ENCODE measurements at places on chromosomes 7 and 10.

DNA sequence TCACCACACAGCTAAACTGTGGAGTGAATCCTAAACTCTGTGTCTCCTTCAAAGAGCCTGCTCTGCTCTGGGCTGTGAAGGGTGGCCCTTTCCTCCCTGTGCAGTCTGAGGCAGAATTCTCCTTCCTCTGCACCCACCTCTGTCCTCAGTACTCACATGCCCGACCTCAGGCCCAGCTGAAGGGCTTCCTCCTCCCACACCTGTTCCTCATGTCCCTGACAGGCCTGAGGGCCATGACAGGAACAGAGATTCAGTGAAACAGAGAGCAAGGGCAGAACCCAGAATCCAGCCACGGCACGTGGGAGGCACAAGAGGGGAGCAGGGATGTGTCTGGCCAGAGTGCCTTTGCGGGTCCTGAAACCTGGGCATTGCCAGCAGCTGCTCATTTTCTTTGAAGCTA, 13.9 kb downstream of the CREB3L2 start:
- DNase-seq, result peak; percentile 54

GRCh38 chr7:16498122-16498521, 28.5 kb upstream of the LRRC72 start:
- DNase-seq, result no peak

GRCh38 chr10:47301833-47302232, 1.8 kb downstream of the GDF10 start:
- no peak for DNase-seq

- no peak for DNase-seq
Measured at GRCh38 chr10:94785211-94785610, 22.7 kb downstream of the CYP2C19 start.

DNA sequence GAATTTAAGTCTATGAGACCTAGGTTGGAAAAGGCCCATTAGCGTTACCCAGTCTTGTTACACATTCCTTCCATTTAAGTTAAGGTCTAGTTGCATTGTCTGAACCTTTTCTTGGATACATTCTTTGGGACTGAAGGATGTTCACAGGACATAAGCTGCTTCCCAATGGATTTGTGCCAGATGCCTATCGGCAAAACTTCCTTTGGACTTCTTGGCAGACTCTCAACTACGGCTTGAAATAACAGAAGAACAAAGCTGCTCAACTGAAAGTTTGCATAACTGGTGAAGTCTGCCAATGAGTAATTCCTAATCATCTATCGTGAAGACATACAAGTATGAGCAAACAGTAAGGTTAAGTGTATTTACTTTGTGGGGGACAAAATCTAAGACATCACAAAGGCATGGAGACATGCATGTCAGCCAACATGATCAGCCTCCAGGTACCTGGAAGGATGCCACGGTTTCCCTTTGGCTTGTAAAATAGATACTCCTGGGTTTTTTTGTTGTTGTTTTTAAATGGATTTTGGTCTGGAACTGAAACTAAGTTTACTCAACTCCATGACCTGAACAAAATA, 35.4 kb downstream of the MALSU1 start:
- no peak for DNase-seq

DNA sequence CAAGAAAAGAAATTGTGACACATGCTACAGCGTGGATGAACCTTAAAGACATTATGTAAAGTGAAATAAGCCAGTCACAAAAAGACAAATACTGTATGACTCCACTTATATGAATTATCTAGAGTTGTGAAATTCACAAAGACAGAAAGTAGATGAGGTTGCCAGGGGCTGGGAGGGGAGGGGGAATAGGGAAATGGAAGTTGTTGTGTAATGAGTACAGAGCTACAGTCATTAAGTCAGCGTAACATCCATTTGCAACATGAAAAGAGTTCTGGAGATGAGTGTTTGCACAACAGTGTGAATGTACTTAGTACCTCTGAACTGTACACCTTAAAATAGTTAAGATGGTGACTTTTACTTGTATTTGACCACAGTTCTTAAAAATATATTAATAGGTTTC, 112.1 kb upstream of the CDK1 start:
- no peak for DNase-seq

GRCh38 chr10:62839590-62839989, 23.4 kb upstream of the EGR2 start:
- DNase-seq, result no peak

DNA sequence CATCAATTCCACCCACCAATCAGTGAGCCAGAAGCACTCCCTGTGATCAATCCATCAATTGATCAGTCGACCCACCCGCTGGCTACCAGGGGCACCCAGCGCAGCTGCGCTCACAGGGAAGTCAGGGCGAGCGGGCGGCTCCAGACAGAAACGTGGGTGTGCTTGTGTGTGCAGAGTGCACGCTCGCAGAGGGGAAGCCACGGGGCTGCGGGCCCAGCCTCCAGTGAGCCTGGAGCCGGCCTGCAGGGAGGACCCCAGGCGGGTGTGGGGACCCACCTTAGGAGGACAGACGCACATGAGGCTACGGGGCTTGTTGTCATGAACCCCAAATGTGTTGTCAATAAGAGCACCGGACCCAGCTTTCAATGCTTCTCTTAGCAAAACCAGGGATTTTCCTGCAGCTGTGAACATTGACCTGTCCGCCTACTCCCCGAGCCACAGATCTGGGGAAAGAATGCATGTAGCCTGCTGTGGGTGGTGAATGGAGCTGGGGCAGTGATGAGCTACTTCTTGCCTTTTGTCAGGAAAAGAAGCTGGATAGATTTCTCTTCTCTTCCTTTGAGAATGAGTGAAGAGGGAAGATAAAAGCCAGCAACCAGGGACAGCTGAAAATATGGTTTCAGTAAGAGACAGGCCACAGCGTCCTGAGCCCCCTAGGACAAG, 497.8 kb downstream of the DNAJB6 start:
- DNase-seq, result no peak

GRCh38 chr7:151225948-151226510, 976 bp downstream of the ABCF2 start:
- no peak for DNase-seq

- DNase-seq, result no peak
Measured at GRCh38 chr7:19362099-19362498, 216.9 kb upstream of the FERD3L start.

GRCh38 chr10:33129141-33129995, 171.3 kb upstream of the ITGB1 start:
- peak; percentile 51 for DNase-seq

- no peak for DNase-seq
Measured at GRCh38 chr10:77051837-77052236, 585.8 kb downstream of the KCNMA1 start.

DNA sequence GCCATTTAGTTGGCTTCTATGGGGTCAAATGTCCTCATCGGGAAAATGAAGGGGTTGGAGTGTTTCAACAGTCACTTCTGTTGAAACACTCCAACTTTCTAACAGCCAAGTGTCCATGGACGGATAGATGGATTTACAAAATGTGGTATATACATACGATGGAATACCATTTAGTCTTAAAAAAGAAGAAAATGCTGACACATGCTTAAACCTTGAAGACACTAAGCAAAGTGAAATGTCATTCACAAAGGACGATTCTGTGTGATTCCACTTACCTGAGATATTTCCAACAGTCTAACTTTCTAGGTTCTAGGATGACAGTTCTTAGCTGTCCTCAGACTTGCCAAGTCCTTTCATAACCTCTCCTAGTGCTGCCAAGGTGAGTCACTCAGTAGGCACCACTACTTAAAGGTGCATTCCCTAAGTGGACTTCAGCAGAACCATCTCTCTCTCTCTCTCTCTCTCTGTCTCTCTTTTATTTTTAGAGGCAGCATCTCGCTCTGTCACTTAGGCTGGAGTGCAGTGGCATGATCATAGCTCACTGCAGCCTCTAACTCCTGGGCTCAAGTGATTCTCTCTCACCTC, 69.0 kb downstream of the DENND2A start:
- DNase-seq, result no peak

- DNase-seq, result no peak
Measured at GRCh38 chr10:23055424-23056185, 39.8 kb upstream of the MSRB2 start.

DNA sequence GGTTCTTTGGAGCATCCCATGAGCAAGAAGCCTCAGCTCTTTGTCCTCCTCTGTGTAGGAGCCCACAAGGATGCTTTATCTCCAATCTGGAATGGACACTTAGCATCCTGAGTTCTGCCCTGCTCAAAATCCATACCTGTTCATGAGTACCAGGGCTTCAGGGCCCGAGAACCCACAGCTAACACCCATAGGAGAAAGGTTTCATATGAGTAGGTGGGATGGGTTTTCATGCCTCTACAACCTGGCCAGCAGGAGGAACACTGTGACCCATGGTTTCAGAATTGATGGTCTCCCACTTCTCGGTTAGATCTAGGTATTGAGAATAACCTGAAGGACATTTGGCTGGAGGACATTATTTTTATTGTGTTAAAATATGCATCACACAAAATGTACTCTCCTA, 57.8 kb downstream of the TBXAS1 start:
- no peak for DNase-seq

DNA sequence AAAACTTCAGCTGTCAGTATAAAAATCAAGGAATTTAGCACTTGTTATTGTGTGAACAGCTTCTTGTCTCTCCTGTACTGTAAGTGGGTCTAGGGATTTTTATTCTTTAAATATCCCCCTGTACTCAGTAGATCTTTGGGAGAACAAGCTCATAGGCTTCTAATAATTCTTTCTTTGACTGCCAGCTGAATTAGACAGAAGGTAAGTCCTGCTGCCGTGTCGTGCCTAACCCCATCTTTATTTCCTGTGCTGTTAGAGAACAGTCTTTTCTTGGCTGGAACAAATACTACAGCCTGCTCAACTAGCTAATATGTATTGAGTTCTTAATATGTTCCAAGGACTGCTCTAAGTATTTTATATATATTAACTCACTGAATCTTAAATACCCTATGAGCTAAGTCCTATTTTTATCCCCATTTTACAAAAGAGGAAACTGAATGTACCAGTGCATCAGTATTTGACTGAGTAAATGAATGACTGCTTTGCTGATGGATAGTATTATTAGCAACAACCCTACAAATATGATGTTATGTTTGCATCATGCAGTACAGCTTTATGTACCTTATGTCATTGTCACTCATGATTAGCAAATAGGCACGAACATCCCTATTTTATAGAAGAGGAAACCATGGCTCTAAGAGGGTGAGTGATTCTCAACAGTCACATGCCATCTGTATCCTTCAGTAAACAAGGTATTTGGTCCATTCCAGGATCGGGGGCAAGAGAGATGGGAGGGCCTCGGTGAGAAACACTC, 5.5 kb upstream of the DUSP5 start:
- no peak for DNase-seq

DNA sequence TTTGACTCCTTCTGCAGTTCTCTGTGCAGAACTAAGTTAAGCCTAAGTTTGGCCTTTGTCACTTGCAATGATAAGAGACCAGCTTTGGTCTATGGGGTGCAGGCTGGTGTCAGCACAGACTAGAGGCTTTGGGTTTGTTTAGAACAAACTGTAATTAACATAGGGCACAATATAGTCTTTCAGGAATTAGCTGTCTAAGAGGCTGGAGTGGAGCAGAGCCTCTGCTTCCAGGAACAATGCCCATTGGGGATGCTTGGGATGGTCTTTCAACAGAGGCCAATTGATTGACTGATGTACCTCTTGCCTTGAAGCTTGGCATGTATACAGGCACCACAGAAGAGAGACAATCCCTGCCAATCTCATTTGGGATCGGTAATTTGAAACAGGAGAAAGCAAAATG, 4.7 kb downstream of the SUFU start:
- no peak for DNase-seq

DNA sequence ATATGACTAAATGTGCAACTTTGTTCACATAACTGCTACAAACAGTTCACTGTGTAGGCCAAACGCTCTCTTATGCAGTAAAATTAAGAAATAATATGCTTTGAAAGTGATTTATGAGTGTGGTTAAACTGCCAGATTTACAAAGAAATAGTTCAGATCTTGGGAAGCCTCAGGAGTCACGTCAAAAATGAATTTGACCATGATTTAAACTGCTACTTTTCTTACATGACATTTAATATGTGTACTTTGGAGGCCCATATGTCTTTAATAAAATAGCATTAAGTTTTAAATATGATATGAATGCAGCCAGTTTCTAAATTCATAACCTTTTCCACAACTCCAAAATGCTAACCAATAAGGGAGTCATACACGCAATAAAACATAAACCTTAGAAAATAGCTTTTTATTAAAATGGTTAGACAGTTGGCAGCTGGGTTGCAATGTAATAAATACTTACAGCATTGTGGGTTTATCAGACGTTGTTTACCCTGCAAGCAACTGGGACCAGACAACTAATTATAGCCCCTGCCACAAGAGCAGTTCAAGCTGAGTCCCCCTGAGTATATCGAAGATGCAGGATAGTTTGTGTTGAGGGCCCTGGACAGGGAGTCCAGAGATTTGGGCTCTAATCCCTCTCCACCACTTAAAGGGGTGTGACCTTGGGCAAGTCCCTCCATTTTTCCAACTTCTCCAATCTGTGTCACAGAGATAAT, 640.4 kb downstream of the LRMDA start:
- DNase-seq, result no peak

DNA sequence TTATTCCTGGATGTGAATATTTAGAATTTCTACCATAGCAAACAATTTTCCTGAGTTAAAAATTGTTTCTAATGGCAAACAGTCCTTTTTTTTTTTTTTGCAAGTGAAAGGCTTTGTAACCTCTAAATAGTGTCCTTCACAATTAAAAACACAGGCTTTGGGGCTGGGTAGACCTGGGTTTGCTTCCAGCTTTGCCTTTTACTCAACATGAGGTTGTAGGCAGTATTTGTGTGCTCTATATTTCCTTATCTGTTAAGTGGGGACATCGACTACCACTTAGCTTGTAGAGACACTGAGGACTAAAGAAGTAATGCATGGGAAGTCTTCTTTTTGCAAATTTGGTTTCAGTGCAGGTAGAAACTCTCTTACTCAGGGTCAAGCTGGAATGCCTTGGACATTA, 169.4 kb upstream of the GRB10 start:
- DNase-seq, result no peak

- no peak for DNase-seq
Measured at GRCh38 chr10:22561909-22562308, 152.5 kb downstream of the PIP4K2A start.

GRCh38 chr10:22271786-22272185, 44.4 kb upstream of the COMMD3 start:
- DNase-seq, result no peak

DNA sequence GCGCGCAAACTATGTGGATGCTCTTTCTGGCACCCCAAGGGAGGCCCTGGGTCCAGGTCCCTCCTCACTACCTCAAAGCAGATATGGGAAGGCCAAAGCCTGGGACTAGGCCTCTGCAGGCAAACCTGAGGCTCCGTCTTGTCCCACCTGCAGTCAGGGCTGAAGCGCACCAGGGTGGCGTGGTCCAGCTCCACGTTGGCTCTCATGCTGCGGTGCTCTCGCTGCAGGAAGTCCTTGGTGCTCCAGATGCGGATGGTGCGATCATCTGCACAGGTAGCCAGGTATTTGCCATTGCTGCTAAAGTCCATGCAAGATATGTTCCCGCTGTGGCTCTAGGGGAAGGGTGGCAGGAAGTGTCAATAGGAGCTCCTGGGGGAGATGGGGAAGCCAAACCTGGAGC, 4.6 kb downstream of the TBL2 start:
- no peak for DNase-seq

GRCh38 chr10:123404357-123404756, 250.2 kb downstream of the BUB3 start:
- no peak for DNase-seq

GRCh38 chr7:6623589-6624245, 8.3 kb downstream of the ZNF853 start:
- no peak for DNase-seq
